MCF 10A (cell line): ENCODE measurements at places on chromosomes 6 and 20.

- H3K27me3 ChIP-seq, result no peaks in the 10 kb centered on the region
- H3K36me3 ChIP-seq, result no peaks in the 10 kb centered on the region
- H3K4me1 ChIP-seq, result no peaks in the 10 kb centered on the region
- DNase-seq, result no peak
These were observed 7.4 kb downstream of the ADGRF5 start for GRCh38 chr6:46914279-46914810.

- DNase-seq, result no peak
- no peak overlapping the region for H3K4me3 ChIP-seq
- no peaks in the 10 kb centered on the region for H3K36me3 ChIP-seq
- H3K4me1 ChIP-seq, result peaks cover 26% of the 10 kb centered on the region
- no peaks in the 10 kb centered on the region for H3K27me3 ChIP-seq
- H3K27ac ChIP-seq, result no peak overlapping the region
These were observed 107.8 kb downstream of the UBE3D start for GRCh38 chr6:82957868-82958245.

DNA sequence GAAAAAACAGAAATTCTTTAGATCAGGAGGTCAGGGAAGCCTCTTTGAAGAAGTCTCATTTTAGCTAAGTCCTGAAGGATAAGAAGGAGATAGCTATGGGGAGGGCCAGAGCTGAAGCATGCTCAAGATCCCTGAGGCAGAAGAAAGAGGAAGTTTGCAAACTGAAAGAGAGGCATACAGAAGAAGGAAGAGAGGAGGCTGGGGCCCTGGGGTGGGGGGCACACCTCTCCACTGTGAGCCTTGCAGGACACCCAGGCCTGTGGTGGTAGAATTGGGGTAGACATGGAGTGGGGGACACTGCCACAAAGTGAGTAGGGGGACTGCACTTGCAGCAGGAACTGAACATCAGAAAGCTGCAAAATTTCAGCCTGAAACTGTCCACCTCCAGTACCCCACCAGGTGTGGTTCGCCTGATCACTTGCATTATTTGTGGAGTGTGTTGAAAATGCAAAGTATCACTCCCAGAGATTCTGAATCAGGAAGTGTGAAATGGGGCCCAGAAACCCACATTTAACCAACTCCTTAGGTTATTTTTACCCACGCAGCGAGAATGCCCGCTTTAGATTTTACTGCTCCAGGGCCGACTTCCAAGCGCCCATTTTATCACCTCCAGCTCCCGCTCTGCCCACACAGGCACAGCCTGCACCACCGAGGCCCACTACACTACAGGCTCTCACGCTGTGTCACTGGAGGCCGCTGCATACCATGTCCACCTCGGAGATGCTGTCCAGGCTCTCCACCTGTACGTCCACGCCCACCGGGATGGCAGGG, 44.0 kb downstream of the GABRR2 start:
- no peak for DNase-seq
- no peaks in the 10 kb centered on the region for H3K4me1 ChIP-seq
- H3K36me3 ChIP-seq, result no peaks in the 10 kb centered on the region

GRCh38 chr6:129498541-129498940, 211.4 kb downstream of the ARHGAP18 start:
- DNase-seq, result peak; percentile 47
- H3K4me3 ChIP-seq, result peak overlapping the region; percentile 56
- H3K27me3 ChIP-seq, result no peaks in the 10 kb centered on the region
- peaks cover 37% of the 10 kb centered on the region for H3K4me1 ChIP-seq

GRCh38 chr6:4670824-4671409, 105.3 kb upstream of the CDYL start:
- peak; percentile 35 for DNase-seq
- H3K27me3 ChIP-seq, result no peaks in the 10 kb centered on the region
- H3K36me3 ChIP-seq, result no peaks in the 10 kb centered on the region
- peaks cover 1% of the 10 kb centered on the region for H3K4me1 ChIP-seq
- H3K4me3 ChIP-seq, result no peak overlapping the region

- H3K27ac ChIP-seq, result no peak overlapping the region
- no peaks in the 10 kb centered on the region for H3K36me3 ChIP-seq
- H3K27me3 ChIP-seq, result no peaks in the 10 kb centered on the region
These were observed 56.9 kb upstream of the TIAM2 start for GRCh38 chr6:154938221-154938580.

DNA sequence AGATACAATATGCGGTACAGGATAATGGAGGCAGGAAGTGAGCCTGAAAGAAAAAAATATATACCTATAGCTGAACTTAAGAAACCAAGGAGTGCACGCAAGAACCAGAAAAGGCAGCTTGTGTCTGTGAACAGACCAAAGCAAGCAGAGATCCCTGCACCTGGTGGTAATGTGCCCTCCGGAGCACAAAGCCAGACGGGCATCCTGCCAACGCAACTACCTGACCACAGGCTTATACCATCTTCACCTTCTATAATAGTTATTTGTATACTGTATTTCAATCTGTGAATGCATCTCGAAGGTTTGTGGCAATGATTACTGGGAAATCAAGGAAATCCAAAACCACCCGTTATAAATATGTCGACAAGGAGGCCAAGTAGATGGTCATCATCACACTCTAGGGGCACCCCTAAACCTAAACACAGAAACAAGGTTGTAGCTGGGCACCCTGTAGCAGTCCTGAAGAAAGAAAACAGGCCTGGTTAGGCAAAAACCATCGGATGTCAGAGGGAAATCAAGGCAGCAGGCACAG, 801 bp downstream of the FBXL4 start:
- DNase-seq, result peak; percentile 67
- H3K4me1 ChIP-seq, result peaks cover 21% of the 10 kb centered on the region
- peak overlapping the region; percentile 88 for H3K4me3 ChIP-seq
- peak overlapping the region; percentile 95 for H3K27ac ChIP-seq
- H3K27me3 ChIP-seq, result no peaks in the 10 kb centered on the region

- no peaks in the 10 kb centered on the region for H3K4me1 ChIP-seq
- DNase-seq, result no peak
- H3K27me3 ChIP-seq, result no peaks in the 10 kb centered on the region
- peaks cover 11% of the 10 kb centered on the region for H3K36me3 ChIP-seq
These were observed 84.6 kb downstream of the PTPN1 start for GRCh38 chr20:50594591-50595432.

- no peaks in the 10 kb centered on the region for H3K36me3 ChIP-seq
- H3K27ac ChIP-seq, result peak overlapping the region; percentile 9
- peak; percentile 20 for DNase-seq
- peaks cover 41% of the 10 kb centered on the region for H3K4me1 ChIP-seq
- H3K27me3 ChIP-seq, result no peaks in the 10 kb centered on the region
- H3K4me3 ChIP-seq, result no peak overlapping the region
These were observed 270.1 kb downstream of the TFAP2A start for GRCh38 chr6:10144772-10145171.

GRCh38 chr20:24965065-24965919, 16.2 kb downstream of the CST7 start:
- no peaks in the 10 kb centered on the region for H3K4me1 ChIP-seq
- H3K36me3 ChIP-seq, result peaks cover 73% of the 10 kb centered on the region
- no peak for DNase-seq
- H3K4me3 ChIP-seq, result no peak overlapping the region

GRCh38 chr20:57440678-57441509, 49.7 kb downstream of the RBM38 start:
- DNase-seq, result no peak
- no peaks in the 10 kb centered on the region for H3K4me1 ChIP-seq
- peaks cover 19% of the 10 kb centered on the region for H3K27me3 ChIP-seq
- H3K4me3 ChIP-seq, result no peak overlapping the region
- H3K36me3 ChIP-seq, result peaks cover 6% of the 10 kb centered on the region
- H3K27ac ChIP-seq, result no peak overlapping the region

GRCh38 chr20:13139459-13140150, 81.5 kb upstream of the ISM1 start:
- no peak overlapping the region for H3K27ac ChIP-seq
- H3K27me3 ChIP-seq, result no peaks in the 10 kb centered on the region
- H3K4me1 ChIP-seq, result no peaks in the 10 kb centered on the region
- peaks cover 36% of the 10 kb centered on the region for H3K36me3 ChIP-seq
- no peak overlapping the region for H3K4me3 ChIP-seq
- no peak for DNase-seq

DNA sequence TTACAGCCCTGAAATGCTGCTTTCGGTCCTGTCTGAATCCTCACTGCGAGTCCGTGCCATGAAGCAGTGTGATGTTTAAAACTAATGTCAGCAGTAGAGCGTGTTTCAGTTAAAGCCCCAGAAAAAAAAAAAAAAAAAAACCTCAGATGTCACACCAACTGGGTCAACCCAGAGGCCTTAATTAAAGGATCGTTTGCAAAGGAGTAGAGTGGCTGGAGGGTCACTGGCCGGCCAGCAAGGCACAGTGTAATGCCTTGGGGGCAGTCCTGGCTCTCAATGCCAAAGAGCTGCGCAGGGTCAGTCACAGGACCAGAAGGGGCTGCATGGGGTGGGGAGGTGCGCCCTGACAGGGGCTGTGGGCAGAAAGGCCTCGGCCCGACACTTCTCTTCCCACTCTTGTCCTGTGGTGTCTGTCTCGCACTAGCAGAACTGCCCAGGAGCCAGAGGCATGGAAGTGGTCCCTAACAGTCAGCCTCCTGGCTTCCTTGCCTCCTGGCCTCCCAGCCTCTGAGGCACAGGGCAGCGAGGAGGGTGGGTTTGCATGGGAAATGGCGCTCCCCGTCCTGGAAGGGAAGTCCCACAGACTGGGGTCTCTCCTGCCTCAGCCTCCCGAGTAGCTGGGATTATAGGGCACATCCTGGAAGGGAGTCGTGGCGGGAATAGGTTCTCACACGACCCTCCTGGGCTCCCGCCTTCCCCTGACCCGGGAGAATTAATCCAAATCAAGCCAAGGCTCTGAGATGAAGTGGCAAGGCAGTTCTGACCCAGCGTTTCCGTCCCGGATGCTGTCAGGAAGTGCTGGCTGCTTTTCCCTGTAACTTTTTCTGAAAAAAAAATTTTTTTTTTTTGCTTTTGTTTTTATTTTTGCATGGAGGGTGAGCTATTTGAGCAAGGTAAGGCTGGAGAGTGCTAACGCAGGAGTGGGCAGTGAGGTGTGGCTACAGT, 53.7 kb upstream of the MPC1 start:
- no peak overlapping the region for H3K4me3 ChIP-seq
- H3K36me3 ChIP-seq, result peaks cover 76% of the 10 kb centered on the region
- H3K27me3 ChIP-seq, result no peaks in the 10 kb centered on the region
- DNase-seq, result no peak
- H3K27ac ChIP-seq, result no peak overlapping the region

DNA sequence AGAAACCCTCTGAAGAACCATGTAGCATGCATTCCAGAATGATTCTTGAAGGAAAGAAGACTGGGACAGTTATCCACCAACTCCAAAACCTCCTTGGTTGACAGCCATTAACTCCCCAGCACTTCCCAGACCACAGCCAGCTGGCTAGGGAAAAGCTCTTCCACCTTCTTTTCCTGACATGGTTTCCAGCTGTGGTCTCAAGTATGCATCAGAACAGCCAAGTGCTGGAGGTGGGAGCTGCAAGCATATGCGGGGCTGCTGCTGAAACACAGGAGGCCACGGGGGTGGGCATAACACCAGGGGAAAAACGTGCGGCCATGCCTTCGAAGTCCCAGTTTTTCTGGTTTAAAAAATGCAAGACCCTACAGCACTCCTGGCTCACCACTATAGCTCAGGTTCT, 108.0 kb upstream of the FAM184A start:
- no peak overlapping the region for H3K27ac ChIP-seq
- H3K4me3 ChIP-seq, result no peak overlapping the region
- DNase-seq, result no peak
- H3K27me3 ChIP-seq, result no peaks in the 10 kb centered on the region
- no peaks in the 10 kb centered on the region for H3K36me3 ChIP-seq

GRCh38 chr6:68144667-68145066, 490.4 kb upstream of the ADGRB3 start:
- H3K4me1 ChIP-seq, result no peaks in the 10 kb centered on the region
- no peak for DNase-seq
- H3K4me3 ChIP-seq, result no peak overlapping the region
- no peaks in the 10 kb centered on the region for H3K27me3 ChIP-seq
- H3K27ac ChIP-seq, result no peak overlapping the region
- H3K36me3 ChIP-seq, result no peaks in the 10 kb centered on the region

DNA sequence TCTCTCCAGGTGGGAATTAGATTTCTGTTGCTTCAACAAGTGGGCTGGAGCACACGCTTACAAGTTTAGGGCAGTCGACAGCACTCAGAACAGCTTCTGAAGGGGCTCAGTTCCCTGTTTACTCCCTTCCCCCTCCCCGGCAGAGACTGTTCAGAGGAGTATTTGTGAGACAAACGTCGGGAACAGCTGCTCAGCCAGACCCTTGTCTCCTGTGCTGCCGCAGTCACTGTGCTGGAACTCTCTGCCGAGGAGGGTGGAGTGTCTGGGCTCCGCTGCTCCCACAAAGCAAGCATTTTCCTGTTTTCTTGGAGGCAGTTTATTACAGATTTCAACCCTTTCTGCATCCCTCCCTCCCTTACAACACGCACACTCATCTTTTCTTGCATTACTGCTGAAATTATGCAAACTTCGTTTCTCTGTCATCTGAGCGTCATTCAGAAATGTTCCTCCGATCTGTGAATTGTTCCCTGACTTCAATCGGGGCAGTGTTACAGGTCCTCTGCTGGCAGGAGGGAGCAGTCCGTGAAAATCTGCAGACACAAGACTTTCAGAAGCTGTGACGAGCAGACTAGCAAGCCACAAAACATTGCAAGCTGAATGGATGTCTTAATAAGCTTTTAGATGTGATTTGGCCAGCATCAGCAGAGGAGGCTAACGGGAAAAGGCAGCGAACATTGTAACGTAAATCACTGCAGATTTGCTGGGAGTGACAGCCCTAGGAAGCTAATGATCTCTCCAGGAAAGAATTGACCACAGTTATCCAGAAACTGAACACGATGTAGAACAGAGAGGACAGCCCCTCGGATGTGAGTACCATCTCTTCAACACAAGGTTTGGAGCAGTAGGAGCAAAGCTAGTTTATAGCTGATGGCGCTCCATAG, 76.2 kb downstream of the LYRM2 start:
- no peak overlapping the region for H3K4me3 ChIP-seq
- no peaks in the 10 kb centered on the region for H3K36me3 ChIP-seq
- no peak for DNase-seq
- peaks cover 89% of the 10 kb centered on the region for H3K27me3 ChIP-seq

DNA sequence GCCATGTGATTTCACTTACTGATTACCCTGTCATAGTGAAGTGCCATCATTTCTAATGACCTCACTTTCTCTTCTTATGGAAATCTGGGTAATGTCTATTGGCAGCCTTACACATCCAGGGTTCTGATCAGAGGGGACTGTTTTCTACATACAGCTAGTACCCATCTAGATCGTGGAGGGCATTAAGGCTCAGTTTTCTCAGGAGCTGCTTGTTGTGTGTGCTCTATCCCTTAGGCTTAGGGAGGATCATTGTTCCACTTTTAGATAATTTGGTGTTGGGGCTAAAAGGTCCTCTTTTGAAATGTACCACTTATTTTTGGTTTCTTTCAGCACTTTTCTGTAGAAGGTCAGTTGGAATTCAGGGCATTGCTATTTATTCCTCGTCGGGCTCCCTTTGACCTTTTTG, 3.8 kb downstream of the HSP90AB1 start:
- H3K27me3 ChIP-seq, result no peaks in the 10 kb centered on the region
- peaks cover 93% of the 10 kb centered on the region for H3K36me3 ChIP-seq
- H3K27ac ChIP-seq, result no peak overlapping the region

DNA sequence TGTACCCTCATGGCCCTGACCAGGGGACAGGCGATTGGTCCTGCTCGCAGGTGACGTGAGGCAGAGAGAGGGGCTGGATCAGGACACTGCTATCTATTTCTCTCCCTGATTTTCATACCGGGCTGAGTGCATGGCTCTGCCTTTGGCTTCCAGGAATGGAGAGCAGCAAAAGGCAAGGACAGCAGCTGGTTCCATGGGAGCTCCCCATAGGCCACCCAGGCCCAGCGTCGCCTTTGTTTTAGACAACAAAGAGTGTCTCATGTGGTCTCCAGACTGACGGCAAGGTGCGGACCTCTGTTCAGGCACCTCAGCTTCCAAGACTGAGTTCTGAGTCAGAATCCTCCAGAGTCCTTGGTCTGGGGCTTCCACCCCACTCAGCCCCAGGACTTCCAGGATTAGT, 123.1 kb downstream of the VEGFA start:
- no peak overlapping the region for H3K27ac ChIP-seq
- peaks cover 6% of the 10 kb centered on the region for H3K36me3 ChIP-seq
- H3K4me1 ChIP-seq, result no peaks in the 10 kb centered on the region
- H3K4me3 ChIP-seq, result no peak overlapping the region
- DNase-seq, result no peak
- H3K27me3 ChIP-seq, result peaks cover 13% of the 10 kb centered on the region
